ENCODE measurements at places on chromosomes 5 and 9.

GRCh38 chr9:89999176-89999533 lies 394.3 kb downstream of the GADD45G start:
- no peak for DNase-seq

DNA sequence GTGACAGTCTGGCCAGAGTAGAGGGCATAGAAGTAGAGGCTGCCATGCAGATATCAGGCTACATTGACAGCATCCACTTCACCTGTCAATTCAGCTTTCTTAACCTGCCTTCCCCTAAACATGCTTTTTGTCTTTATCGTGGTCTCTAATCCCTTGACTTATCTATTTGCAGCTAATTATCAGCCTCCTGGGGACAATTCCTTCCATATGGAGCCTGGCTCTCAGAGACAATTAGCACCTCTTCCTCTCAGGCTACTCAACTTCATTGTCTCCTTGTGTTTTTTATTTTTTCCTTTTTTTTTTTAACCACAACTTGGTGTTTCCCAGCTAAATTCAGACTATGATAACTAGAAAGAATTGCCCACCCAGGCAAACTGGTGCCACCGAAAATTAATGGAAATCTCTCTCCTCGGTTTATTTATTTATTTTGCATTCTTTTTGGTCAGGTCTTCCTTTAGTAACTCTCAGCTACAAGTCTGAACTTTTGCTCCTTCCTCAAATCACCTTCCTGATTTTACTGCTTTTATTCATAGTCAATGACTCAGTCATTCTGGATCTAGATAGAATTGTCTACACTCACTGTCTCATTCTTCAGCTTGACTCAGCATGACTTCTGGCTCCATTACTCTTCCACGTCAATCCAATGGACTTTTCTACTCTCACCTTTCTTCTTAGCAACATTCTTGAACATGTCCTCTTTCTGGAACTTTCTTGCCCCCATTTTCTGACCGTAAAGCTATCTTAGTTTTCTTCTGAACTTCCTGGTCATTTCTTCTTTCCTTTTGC lies 63.0 kb upstream of the BASP1 start:
- DNase-seq, result peak; percentile 91

GRCh38 chr5:148760945-148761638 lies 65.3 kb upstream of the ADRB2 start:
- DNase-seq, result no peak

DNA sequence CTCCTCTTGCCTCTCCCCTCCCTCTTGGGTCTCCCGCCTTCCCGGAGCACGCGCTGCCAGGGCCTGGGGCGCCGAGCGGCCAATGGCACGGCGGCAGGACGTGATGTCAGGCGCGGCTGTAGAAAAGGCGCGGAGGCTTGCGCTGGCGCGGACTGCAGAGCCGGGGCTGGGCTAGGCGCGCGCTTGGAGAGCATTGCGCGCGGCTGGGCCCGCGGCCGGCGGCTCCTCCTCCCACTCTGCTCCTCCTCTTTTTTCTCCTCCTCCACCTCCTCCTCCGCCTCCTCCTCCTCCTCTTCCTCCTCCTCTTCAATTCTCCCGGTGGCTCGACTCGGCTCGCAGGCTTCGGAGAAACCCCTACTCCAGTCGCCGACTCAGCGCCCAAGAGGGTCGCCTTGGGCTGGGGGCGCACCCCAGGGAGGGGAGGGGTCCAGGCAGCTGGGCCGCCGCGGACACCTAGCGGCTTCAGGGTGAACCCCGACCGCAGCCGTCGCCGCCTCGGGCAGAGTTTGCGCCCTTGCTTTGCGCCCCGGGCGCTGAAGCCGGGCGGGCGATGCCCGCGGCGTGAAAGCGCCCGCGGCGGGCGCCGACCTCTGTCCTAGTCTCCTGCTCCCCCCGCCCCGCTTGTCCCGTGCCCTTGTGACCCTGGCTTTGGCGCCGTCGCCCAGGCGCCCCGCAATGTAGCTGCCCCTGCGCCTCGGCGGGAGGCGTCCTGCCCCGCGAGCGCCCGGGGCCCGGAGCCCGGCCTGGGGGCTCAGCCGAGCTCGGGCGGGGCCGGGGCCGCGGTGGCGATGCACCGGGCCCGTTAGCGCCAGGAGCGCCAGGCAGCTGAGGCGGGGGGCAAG lies at the start of gene LHX2:
TSS of gene LHX2 (plus strand) at position 309 of the 842 bp plus-strand sequence. CDS start 581 bp downstream, outside the sequence.
- DNase-seq, result peak; percentile 88

GRCh38 chr5:135233477-135233876 lies 165.6 kb downstream of the MACROH2A1 start:
- DNase-seq, result no peak

DNA sequence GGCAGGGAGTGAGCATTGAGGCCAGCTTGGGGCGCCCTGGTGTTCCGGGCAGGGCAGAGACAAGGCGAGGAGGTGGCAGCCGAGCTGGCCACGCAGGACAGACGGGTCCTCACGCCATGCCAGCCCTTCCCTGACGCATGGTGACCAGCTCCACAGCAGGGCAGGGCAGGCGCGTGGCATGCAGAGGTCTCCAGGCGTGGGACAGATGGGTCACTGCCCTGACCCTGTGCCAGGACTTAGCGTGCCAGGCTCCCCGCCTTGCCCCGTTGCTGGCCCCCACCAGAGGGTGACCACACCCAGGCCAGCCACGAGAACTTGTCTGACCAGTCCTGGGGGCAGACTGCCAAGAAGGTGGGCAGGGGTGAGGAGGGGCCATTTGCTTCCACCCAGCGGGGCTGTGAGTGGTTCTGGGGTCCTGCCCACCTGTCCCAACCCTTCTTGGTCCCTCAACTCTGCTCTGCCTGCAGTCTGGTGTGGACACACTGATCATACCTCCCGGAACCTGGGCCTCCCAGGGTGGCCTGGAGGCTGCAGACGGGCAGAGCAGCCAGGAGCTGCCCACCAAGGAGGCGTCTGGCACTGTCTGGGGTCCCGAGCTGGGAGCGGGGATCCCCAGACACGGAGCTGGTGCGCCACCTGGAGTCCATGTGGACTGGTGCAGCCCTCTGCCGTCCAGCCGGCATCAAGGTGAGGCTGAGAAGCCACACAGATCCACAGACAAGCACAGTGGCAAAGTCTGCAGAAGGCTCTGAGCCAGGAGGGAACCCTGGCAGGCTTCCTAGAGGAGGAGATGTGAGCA lies at the start of gene RNF224:
TSS of gene RNF224 (plus strand) at position 449 of the 799 bp plus-strand sequence. CDS start 834 bp downstream, outside the sequence.
- DNase-seq, result peak; percentile 86

DNA sequence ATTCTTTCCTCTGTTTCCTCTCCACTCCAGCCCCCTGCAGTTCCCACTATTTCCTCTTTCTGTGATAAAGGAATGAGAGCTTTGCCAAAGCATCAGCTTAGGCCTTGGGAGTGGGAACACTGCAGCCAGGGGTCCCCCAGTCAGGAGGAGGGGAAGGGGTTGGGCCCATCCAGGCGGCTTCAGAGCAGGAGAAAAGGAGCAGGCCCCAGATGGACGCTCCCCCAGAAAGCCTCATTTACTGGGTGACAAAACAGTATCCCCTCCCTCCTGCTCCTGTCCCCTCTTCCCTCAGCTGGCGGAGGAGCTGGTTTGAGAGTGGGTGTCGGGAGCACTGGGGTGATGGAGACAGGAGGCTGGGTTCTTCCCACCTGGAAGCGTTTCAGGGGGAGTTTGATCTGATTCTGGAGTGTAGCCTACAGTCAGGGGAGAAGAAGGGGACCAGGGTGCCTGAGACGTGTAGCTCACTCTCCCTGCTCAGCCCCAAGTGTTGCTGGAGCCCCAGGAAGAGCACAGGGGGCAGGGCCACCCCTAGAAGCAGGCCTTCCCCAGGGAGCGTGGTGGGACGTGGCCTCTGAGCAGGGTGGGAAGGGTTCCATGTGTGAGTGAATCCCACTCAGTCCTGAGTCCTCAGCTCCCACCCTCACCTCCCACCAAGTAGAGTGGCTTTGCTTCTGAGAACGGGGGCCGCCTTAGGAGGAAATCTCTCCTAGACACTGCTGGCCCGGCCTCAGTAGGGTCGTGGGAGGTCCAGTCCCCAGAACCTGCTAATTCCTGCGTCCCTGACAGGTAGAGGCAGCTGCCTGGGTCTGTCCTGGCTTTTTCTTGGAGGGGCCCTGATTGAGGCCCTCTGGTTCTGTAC lies 173.1 kb downstream of the CACNA1B start:
- DNase-seq, result no peak

DNA sequence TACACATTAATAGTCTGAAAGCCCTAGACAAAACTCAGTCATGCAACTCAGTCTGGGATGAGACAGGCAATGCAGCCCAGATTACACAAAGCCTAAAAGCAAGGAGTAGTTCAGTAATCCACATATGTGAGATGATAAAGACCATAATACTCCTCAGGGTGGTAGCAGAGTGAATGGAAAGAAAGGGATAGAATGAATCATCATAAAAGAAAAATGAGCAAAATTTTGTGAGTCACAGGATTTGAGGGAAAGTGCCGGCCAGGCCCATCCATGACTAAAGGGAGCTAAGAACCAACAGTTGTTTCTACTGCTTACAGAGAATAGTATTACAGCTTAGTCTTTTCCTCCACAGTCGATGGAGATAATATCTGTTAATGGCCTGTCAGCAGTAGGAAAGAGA lies 90.0 kb upstream of the POU5F2 start:
- DNase-seq, result peak; percentile 95

DNA sequence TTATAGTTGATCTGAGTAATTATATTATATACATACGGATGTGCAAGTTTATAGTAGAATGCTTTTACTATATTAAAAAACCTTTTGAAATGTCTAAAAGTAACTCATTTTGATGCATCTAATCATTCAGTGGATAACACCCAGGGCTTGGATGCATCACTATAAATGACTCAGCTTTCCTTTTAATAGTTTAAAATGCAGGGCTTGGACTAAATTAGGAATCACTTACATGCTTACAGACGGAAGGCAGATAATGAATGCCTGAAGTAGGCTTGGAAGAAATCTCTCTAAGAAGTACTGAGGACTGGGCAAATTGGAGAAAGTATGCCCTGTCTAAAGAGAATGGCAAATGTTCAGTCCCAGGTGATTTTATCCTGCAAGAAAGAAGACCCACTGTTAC lies 362.5 kb upstream of the CCNH start:
- peak; percentile 8 for DNase-seq

DNA sequence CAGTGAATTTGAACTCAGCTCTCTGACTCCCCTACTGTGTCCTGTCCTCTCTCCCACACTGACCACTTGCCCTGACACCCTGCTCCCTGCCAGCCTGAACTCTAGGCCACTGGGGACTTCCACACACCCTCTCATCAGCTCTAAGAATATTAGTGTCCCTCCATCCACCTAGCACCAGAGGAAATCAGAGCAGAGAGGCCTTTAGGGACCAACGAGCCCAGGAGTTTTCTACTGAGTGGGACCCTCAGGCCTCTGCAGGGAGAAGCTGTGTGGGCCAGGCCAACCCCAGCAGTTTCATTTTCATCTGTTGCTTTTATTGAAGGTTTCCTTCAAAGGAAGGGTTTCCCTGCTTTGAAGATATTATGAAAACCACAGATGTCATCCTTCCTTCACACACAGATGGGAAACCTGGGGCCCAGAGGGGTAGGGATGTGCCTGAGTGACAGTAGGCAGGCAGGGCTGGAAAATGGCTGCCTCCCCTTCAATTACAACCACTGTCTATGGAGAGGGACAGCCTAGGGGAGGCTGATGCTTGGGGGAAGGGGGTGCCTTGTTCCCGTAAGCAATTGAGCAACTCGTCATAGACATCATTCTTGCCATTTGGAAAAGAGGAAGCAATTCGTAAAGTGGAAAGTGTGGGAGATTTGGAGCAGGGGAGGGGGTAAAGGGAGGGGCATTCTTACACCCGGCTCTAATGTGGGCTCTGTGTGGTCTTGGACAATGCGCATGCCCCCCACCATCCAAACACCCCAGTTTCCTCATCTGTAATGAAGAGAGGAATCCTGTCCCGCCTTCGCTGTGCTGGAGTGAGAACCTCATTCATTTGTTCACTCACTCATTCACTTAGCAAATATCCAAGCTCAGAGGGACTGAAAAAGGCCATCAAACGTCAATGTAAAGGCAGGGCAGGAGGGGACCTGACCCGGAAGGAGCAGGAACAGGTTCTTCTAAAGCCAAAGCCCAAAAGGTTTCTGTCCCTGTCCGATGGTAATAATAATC lies 3.9 kb downstream of the GLIPR2 start:
- DNase-seq, result no peak

DNA sequence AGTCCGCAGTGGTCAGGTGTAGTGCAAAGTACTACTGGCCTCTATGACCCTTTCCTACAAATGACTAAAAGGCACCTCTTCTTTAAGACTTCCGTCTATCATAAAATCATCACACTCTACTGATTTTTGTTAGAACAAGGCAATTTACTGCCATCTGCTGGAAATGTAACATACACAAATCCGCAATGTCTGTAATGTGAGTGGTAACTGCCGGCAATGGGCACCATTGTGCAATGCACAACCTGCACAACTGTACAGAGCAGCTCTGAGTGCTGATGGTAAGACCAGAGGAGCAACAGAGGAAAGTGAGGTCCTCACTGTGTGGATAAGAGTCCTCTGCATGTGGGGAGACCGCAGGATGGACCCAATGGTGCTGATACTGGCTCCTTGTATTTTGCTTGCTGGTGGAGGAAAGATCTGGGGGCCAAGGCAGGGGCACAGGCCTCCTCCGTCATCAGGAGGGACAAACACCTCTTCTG lies 103.7 kb downstream of the ATPSCKMT start:
- DNase-seq, result peak; percentile 71

DNA sequence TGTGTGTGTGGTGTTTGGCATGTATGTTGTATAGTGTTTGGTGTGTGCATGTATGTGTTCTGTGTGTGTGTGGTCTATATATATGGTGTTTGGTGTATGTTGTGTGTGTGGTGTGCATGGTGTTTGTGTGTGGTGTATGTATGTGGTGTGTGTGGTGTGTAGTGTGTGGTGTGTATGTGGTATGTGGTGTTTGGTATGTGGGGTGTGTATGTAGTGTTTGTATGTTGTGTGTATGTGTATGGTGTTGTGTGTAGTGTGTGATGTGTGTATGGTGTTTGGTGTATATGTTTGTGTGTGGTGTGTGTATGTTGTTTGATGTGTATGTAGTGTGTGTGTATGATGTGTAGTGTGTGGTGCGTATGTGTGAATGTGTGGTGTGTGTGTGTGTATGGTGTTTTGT lies 78.8 kb downstream of the HMCN2 start:
- no peak for DNase-seq

DNA sequence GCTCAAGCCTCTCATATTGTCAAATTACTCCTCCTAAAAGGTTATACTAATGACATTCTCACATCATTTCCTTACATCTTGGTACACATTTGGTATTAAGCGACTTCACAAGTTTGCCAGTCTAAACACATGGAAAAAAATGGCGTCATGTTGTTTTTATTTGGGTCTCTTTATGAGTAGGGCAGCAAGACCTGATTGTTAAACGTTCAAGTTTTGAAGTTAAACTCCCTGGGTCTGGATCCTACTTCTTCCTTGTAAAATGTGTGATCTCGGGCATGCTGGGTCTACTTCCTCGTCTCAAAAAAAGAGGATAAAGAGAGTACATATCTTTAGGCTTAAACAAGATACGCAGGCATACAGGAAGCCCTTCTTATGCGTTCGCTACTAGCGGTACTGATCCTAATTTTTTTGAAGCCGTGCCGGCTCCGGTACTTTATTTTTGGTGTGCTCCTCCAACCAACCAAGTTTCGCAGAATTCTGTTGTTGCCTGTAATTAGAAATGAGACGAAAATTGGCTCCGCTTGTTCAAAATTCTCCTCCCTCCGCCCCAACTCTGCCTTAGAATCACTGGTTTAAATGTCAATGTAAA lies 596 bp upstream of the CDC37L1 start:
- DNase-seq, result peak; percentile 59
